ENCODE measurements at places on chromosomes 3 and 15. TPM values are rescaled to one million over a fixed set of nuclear protein-coding genes. Genes with fewer than 3 reads are reported as not detected.

DNA sequence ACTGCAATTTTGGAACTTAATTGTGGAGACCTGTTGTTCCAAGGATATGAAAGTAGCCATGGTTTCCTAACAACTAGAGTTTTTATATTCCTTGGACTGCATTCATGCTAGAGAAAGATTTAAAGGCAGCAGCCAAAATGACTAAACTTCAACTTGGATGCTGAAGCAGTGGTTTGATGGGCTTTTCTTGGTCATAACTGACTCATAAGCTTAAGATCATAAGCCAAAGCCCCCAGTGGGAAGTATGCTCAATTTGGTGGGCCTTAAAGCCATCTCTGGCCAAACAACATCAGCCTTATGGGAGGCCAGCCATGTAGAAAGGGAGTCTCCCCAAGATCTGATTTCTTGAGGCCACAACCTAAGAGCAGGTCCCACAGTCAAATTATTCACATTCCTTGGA lies 80.2 kb downstream of the ZNF280D start:
- DNase-seq: no peak

DNA sequence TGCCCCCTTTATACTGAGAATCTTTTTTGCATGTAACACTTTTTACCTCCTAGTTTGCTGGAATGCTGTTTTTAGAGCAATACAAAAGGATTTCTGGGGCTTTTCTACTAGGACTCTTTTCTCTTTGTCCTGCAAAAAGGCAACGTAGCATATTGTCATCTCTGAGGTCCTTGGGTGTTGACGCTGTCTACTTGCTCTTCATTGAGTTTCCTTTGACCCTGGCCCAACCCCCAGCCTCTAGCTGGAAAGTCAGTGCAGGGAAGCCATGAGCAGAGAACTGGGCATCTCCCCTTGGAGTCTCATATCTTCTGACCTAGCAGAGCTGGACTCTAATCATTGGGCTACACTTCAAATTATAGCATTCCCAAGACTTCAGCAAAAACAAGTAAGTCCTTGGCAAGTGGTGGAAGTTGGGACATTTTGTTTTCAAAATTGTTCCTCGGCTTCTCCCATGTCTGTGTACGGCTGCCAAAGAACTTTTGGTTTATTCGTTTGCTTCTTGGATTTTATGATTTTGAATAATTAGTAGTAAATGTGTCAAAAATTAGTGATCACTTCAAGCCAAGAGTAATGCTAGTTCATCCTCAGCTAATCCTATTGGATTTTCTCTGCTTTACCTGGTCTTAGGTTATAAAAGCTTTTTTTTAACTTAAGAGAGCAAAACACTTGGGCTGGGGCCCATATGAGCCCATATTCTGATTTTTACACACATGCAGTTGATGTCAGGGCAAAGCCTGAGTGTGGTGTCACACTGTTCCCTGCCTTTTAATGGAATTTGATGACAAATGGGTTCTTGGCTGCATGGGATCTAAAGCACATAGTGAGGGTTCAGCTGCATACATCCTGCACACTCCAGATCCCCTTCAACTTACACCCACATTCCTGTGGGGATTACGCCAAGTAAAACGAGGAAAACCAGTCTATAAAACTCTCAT lies 419.5 kb upstream of the C2CD4B start:
- DNase-seq: no peak

DNA sequence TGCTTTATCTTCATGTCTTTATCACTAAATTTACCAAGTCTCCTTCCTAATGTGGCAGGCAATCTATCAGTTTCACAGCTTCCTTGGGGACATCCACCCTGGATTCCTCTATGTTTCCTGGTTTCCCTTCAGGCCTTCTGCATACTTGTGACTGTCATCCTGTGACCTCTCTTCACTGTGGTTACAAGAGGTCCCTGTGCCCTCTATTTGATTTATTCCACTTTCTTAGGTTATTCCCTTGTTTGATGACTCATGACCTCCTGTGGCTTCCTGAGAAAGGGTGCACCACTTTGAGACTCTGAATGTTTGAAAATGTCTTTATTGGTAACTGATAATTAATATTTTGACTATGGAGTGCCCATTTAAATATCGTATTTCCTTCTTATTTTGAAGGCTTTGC lies 60.5 kb upstream of the KY start:
- no peak for DNase-seq

DNA sequence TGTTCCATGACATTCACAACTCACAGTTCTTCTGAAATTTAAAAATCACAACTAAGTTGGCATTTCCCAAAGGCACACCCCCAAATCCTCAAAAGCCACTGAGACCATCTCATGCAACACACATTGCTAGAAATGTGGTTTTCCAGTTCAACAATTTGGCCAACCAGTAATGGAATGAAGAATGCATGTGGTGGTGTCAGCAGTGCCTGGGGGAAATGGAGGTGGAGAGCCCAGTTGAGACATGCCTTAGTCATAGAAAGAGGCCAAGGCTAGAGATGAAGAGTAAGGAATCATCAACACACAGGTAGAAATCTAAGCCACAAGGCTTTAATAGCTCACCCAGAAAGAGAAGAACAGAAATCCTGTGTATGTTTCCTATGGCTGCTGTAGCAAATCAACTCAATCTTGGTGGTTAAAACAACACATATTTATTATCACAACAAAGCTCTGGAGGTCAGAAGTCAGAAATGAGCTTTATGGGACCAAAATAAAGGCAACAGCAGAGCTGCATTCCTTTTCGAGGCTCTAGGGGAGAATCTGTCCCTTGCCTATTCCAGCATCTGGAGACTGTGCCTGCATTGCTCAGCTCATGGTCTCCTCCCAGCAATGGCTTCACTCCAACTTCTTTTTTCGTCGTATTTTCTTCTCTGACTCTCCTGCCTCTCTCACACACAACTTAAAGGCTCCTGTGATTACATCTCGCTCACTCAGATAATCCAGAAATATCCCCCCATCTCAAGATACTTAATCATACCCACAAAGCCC lies 54.0 kb downstream of the SNTN start:
- peak; percentile 71 for DNase-seq

DNA sequence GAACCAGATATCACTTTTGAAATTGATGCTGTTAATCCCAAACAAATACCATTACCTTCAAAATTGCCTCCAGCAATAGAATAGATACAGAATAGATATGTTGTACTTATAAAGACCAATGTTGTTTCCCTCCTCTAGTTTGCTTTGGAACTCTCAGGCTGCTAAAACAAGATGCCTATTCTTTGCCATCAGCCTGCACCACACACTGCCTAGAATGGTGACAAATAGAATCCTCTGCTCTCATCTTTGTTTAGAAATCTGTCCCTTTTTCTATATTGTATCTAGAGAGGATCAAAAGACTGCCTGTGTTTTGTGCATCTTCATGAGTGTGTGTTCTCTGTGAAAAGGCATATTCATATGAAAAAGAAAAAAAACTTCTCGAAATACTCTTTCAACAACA lies 349.2 kb upstream of the CCDC54 start:
- DNase-seq: no peak

DNA sequence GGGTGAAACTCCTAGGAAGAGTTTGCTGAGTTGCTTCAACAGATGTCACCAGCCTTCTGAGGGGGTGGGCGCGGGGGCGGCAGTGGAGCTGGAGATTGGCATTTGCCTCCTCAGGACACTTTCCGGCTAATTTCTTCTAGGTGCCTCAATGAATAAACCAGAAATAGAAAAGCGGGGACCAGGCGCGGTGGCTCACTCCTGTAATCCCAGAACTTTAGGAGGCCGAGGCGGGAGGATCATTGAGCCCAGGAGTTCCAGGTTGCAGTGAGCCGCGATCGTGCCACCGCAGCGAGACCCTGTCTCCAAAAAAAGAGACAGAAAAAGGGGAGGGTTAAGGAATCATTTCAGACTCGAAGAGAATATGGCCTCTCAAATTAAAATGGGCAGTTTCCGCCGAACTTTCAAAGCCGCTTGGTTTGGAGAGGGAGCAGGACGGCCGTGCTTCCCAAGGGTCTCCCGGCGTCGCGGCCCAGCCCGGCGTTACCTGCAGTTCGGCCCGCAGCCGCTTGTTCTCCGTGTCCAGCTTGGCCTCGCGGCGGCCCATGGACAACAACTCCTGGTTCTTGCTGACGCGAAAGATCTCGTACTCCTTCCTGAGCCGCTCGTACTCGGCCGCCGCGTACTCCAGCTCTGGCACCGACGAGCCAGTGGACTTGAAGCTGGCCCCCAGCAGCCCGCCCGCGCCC lies 587 bp downstream of the NPHP3 start:
- DNase-seq: peak; percentile 35

GRCh38 chr3:172678068-172678467 lies 32.8 kb downstream of the NCEH1 start:
- no peak for DNase-seq

DNA sequence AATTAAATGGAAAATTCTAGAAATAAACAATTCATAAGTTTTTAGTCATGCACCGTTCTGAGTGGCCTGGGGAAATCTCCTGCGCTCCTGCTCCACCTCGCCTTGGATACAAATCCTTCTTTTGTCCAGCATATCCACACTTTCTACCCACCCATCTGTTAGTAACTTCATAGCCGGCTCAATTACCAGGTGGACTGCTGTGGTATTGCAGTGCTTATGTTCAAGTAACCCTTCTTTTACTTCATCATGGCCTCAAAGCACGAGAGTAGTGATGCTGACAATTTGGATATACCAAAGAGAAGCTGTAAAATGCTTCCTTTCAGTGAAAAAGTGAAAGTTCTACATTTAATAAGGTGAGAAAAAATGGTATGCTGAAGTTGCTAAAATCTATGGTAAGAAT lies 142.3 kb upstream of the CHL1 start:
- no peak for DNase-seq

DNA sequence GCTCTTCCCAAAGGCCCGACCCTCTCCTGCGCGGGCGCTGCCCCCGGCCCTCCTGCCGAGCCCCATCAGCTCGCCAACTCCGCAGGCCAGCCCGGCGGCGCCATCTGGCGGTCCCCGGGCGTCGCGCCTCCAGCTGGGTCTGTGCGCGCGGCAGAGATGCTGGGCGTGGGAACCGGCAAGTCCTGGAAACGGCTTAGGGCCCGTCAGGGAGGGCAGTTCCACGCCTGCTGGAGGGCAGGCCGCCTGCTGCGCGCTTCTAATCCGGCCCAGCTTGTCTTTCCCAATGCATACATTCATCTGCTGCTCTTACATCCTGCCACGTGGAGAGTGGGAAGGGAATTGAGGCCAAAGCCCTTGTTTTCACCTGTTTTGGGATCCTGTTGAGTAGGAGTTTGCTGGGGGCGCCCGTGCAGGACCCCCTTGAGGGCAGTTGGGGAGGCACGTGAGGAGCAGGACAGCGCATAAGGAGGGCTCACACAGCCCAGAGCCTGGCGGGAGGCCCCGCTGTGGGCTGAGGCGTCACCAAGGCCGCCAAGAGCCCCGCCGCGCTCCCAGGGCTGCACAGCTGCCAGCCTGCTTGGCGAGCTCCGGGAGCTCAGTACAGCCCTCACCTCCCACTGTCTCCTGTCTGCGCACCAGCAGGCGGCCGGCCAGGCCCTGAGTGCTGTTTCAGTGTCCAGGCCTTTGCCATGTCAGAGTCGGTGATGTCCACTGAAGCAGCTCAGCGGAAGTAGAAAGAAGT lies 165.6 kb downstream of the NSMCE3 start:
- DNase-seq: peak; percentile 18

DNA sequence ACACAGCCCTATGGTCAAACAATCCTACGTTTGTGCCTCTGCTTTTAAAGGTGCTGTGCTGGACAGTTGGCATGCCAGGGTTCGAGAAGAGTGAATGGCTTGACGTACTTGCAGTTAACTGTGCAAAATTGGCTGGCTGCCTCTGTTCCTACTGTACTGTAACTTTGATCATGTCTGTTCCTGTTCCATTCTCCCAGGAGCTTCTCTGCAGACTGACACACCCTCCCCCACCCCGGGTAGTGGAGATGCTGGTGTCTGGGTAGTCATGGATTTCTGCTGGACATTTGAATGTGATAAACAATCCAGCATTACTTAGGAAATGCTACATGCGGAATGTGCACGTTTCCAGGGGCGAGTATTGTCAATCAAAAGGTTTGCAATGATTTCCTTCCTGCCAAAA lies 6.5 kb upstream of the VILL start:
- peak; percentile 61 for DNase-seq

DNA sequence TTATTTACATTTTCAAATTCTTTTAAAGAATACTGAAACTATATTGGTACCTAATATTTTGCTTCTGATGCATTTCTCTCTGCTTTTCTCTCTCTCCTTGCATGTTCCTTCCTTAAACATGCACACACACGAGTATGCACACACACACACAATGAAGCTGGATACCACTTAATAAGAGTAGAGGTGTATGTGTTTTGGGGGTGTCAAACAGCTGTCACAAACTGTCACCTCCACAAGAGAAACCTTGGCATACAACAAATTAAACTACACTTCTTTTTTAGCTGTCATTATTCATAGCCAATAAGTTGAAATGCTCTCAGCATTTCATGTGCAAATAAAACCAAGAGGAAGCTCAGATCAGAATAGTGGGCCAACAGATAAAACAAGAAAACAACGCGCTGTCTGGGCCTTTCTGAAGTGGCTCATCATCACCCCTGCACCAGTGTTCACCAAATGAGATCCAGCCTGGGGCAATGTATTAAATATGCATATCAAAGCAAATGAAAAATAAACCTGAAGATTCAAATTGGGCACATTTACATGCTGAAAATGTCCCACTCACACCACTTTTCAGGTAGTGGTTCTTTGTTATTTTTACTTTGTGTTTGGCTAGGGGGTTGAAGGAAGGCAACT lies 9.7 kb downstream of the MEIS2 start:
- no peak for DNase-seq

DNA sequence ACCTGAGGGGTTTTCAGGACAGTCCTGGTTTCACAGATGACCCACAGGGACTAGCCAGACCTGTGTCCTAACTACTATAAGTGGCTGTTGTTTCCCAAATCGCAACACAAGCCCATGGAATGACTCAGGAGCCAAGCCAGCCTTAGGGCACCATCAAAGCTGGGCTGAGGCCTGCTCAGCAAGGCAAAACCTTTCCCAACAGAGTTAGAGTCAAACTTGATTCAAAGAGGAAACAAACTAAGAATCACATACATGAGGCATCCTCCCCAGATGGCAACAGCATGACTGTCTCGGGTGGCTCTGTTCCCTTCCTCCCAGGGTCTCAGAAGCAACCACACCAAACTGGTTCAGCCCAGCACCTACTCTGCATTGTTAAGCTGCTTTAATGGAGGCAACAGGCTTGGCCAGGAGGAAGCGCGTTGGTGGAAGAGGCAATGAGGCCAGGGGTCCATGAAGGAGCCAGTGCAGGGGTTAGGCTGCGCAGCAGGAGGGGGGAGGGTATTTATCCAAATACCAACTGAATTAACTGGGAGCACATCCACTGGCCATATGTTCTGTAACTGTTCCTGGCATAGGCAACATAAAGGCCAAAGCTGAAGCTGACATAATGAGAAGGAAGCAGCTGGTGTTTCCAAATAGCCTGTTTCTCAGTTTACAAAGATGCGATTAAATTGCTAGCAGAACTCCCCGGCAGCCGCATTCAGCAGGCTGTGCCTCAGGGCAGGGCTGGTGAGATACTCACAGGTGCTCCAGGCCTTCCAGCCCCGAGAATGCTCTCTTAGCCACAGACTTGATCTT lies 102.4 kb downstream of the LRIG1 start:
- DNase-seq: peak; percentile 24

- no peak for DNase-seq
Observed at GRCh38 chr15:88083811-88084760, 172.5 kb downstream of the NTRK3 start.

- no peak for DNase-seq
Observed at GRCh38 chr3:78761126-78761525, 1006.7 kb downstream of the ROBO1 start.

The RPP25 gene
- total RNA-seq: 2.9 TPM

The ATP13A4 gene
- not detected for total RNA-seq

The FBXW12 gene
- total RNA-seq: not detected

The TGM4 gene
- 1.3 TPM for total RNA-seq

The AMIGO3 gene
- total RNA-seq: not detected

The SLC51B gene
- total RNA-seq: not detected

The DAZL gene
- total RNA-seq: not detected

The TP63 gene
- total RNA-seq: 154 TPM

The GRIP2 gene
- total RNA-seq: 0.81 TPM

The EOMES gene
- total RNA-seq: 0.95 TPM
